Activated T-cell treated with anti-CD3 and anti-CD28 coated beads, Interleukin-2, amount 50 U/mL, for 72 hours (primary cell): ENCODE measurements at places on chromosomes 16 and 17. TPM values are rescaled to one million over a fixed set of nuclear protein-coding genes. Genes with fewer than 3 reads are reported as not detected.

Gene CCL11
- total RNA-seq = not detected

GRCh38 chr16:11621920-11622651, 35.4 kb upstream of the LITAF start:
- peaks cover 47% of the 10 kb centered on the region for H3K4me1 ChIP-seq
- H3K27ac ChIP-seq = peak overlapping the region; percentile 89

DNA sequence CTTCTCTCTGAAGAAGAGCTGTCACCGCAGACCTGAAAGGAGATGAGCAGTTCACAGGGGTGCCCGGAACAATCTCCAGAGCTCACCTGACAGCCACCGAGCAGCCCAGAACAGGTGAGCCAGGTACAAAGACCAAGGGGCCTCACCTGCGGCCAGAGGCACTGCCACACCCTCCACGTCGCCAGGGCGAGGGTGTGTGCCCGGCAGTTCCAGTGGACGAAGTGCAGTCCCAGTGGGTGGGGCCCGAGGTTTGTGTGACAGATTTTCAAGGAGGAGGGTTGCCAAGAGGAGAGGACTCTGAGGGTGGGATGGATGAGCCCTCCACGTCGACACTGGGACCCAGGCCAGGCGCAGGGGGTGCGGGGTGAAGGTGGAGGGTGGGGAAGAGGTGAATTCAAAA, 61.7 kb downstream of the SMPD3 start:
- H3K4me1 ChIP-seq = peaks cover 8% of the 10 kb centered on the region
- H3K36me3 ChIP-seq = no peaks in the 10 kb centered on the region
- DNase-seq = no peak
- peaks cover 11% of the 10 kb centered on the region for H3K27me3 ChIP-seq
- no peak overlapping the region for H3K27ac ChIP-seq

Gene FZD2
- total RNA-seq = 0.82 TPM

DNA sequence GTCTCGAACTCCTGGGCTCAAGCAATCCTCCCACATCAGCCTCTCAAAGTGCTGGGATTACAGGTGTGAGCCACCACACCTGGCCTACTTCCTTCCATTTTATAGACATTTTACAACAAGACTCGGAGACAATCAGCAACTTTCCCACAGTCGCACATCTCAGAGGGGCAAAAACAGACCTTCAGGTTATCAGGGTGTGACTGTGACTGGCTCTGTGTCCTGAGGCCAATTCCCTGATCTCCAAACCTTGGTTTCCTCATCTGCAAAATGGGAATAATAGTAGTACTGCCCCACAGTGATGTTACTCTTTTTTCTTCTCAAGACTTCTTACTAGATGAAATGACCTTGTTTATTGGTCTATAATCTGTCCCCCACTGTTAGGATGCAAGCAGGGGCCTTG, 10.8 kb upstream of the KCNH6 start:
- peaks cover 16% of the 10 kb centered on the region for H3K27me3 ChIP-seq
- DNase-seq = no peak
- H3K4me1 ChIP-seq = peaks cover 18% of the 10 kb centered on the region
- no peaks in the 10 kb centered on the region for H3K36me3 ChIP-seq

Gene ALOXE3
- total RNA-seq = not detected

DNA sequence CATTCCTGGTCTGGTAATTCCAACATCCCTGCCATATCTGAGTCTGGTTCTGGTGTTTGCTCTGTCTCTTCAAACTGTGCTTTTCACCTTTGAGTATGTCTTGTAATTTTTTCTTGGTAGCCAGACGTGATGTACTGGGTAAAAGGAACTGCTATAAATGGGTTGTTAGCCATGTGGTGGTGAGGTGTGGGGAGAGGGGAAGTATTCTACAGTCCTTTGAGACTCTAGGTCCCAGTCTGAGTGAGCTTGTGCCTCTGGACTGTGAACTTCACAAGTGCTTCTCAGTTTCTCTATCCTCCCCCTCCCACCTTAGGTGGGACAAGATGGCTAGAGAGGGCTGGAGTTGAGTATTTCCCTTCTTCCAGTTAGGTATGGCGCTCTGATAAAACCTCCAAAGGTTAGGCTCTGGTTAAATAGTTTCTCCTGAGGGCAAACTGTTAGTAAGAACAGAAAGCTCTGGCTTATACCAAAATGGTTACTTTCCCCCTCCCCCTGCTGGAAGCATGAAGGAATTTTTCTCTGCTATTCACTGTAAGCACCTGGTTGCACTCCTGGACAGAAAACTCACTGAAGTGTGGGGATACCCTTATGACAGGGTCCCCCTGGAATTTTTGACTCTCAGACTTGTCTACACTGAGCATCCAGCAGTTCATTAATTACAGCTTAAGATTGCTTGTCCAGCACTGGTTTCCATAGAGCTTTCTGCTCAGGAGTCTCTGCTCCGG, 87.8 kb downstream of the MARCHF10 start:
- H3K4me1 ChIP-seq = peaks cover 33% of the 10 kb centered on the region
- no peak overlapping the region for H3K27ac ChIP-seq
- H3K4me3 ChIP-seq = no peak overlapping the region
- DNase-seq = no peak
- peaks cover 7% of the 10 kb centered on the region for H3K36me3 ChIP-seq

GRCh38 chr17:42517516-42517915, 18.5 kb upstream of the NAGLU start:
- peaks cover 13% of the 10 kb centered on the region for H3K27me3 ChIP-seq
- H3K4me3 ChIP-seq = no peak overlapping the region
- H3K36me3 ChIP-seq = no peaks in the 10 kb centered on the region
- DNase-seq = peak; percentile 78

DNA sequence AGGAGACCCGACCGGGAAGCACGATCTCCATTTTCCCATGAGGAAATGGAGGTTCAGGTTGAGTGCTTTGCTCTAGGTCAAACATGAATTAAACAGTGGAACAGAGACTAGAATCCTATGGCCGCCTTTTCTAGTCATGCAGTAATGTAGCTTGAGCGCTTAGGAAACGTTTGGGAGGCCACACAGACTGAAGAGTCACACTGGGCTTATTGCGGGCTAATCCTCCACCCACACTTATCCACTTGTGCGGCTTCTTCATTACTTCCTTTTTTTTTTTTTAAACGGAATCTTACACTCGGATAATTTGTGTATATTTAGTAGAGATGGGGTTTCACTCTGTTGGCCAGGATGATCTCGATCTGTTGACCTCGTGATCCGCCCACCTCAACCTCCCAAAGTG, 26.0 kb downstream of the CACNG3 start:
- H3K27me3 ChIP-seq = peaks cover 19% of the 10 kb centered on the region
- DNase-seq = no peak
- no peak overlapping the region for H3K4me3 ChIP-seq
- H3K36me3 ChIP-seq = no peaks in the 10 kb centered on the region

Gene CCL3
- total RNA-seq = 336 TPM

Gene ICAM2
- 49.9 TPM for total RNA-seq

GRCh38 chr17:17224137-17224536, 12.8 kb downstream of the FLCN start:
- H3K4me3 ChIP-seq = no peak overlapping the region
- no peak for DNase-seq
- H3K4me1 ChIP-seq = no peaks in the 10 kb centered on the region
- peaks cover 10% of the 10 kb centered on the region for H3K36me3 ChIP-seq

Gene TMEM256
- total RNA-seq = 64.8 TPM

- peaks cover 11% of the 10 kb centered on the region for H3K4me1 ChIP-seq
- no peak for DNase-seq
- no peak overlapping the region for H3K4me3 ChIP-seq
- H3K36me3 ChIP-seq = peaks cover 1% of the 10 kb centered on the region
Observed at GRCh38 chr16:8729779-8730334, 55.4 kb downstream of the ABAT start.

- peaks cover 26% of the 10 kb centered on the region for H3K4me1 ChIP-seq
- no peaks in the 10 kb centered on the region for H3K27me3 ChIP-seq
- H3K36me3 ChIP-seq = peaks cover 17% of the 10 kb centered on the region
- peak overlapping the region; percentile 87 for H3K27ac ChIP-seq
- DNase-seq = peak; percentile 72
Observed at GRCh38 chr16:50210266-50211038, 55.9 kb upstream of the ADCY7 start.

DNA sequence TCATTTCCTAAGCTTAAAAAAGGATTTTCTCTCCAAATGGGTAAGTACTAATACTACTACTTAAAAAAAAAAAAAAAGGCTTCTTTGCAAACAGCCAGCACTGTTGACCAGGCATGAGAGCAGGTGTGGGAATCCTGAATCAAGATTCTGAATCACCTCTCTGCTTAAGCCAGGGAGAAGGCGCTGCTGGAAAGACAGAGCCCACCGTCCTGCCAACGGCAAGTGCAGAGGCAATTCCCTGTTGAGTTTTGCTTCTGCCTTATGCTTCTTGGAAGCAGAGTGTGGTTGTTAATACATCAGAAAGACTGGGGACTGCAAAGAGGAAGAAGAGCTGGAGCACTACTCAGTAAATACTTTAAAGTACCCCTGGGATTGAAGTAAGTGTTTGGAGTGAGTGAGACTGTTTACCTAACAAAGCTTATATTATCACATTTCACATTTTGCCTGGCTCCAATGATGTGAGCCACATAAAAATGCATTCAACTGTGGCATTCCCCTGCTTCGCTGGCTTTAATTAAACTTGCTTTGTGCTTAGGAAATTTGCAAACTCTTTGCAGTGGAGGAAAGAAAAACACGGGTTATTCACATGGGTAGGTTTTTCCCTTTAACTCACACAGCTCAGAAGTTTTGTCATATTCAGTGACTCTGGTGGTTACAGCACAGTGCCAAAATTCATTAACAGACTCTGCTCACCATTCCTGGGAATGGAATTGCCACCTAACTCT, 86.0 kb upstream of the KIF2B start:
- no peaks in the 10 kb centered on the region for H3K36me3 ChIP-seq
- H3K27me3 ChIP-seq = no peaks in the 10 kb centered on the region
- H3K4me1 ChIP-seq = no peaks in the 10 kb centered on the region

GRCh38 chr16:54437921-54438320, 151.3 kb upstream of the IRX3 start:
- H3K36me3 ChIP-seq = no peaks in the 10 kb centered on the region
- no peak overlapping the region for H3K4me3 ChIP-seq
- H3K4me1 ChIP-seq = no peaks in the 10 kb centered on the region
- no peak for DNase-seq
- no peak overlapping the region for H3K27ac ChIP-seq
- peaks cover 14% of the 10 kb centered on the region for H3K27me3 ChIP-seq

DNA sequence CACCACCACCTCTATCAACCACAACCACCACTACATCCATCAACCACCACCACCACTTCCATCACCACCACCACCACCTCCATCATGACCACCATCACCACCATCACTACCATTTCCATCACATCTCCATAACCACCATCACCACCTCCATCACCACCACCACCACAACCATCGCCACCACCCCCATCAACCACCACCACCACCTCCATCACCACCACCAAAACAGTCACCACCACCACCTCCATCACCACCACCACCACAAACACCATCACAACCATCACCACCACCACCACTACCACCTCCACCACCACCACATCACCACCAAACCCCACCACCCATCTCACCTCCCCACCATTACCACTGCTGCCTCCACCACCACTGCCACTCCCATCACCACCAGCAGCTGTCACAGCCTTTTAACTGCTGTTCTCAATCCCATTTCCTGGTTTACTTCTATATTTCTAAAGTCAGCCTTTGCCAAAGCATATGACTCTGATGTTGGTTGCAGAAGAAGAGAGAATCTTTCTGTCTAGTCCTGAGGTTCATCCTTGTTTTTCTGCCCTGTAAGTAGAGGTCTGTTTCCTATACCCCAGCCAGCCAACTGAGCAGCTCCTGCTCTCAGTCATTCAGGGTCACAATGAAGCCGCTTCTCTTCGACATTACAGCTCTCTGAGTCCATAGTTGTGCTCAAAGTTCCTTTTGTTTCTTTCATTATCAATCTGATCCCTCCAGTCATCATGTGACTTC, 14.0 kb downstream of the MARCHF10 start:
- H3K27ac ChIP-seq = peak overlapping the region; percentile 26
- H3K36me3 ChIP-seq = no peaks in the 10 kb centered on the region
- peaks cover 42% of the 10 kb centered on the region for H3K27me3 ChIP-seq
- H3K4me3 ChIP-seq = peak overlapping the region; percentile 56

DNA sequence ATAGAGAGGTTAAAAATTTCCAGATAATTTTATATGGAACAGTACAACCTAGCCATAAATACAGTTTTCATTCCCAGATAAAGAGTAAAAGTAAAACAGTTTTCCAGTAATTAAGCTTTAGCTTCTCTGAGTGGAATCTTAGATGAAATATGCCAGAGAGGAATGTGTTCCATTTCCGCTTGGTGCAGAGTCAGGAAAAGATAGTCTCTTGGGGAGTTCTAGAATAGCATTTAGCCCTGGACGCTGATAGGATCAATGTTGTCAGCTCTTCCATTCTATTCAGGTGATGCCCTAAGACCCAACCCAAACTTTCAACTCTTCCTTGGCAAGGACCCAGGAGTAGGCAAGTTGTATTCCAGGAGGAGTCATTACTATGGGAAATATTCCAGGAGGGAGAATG, 30.9 kb upstream of the ABCA3 start:
- no peak overlapping the region for H3K27ac ChIP-seq
- H3K27me3 ChIP-seq = peaks cover 19% of the 10 kb centered on the region
- H3K36me3 ChIP-seq = no peaks in the 10 kb centered on the region
- no peak for DNase-seq
- no peak overlapping the region for H3K4me3 ChIP-seq

- no peaks in the 10 kb centered on the region for H3K27me3 ChIP-seq
- peaks cover 38% of the 10 kb centered on the region for H3K36me3 ChIP-seq
- peak overlapping the region; percentile 81 for H3K27ac ChIP-seq
- peak overlapping the region; percentile 85 for H3K4me3 ChIP-seq
- DNase-seq = peak; percentile 85
- H3K4me1 ChIP-seq = peaks cover 58% of the 10 kb centered on the region
Observed at GRCh38 chr17:7308625-7309433, 1.4 kb downstream of the EIF5A start.

DNA sequence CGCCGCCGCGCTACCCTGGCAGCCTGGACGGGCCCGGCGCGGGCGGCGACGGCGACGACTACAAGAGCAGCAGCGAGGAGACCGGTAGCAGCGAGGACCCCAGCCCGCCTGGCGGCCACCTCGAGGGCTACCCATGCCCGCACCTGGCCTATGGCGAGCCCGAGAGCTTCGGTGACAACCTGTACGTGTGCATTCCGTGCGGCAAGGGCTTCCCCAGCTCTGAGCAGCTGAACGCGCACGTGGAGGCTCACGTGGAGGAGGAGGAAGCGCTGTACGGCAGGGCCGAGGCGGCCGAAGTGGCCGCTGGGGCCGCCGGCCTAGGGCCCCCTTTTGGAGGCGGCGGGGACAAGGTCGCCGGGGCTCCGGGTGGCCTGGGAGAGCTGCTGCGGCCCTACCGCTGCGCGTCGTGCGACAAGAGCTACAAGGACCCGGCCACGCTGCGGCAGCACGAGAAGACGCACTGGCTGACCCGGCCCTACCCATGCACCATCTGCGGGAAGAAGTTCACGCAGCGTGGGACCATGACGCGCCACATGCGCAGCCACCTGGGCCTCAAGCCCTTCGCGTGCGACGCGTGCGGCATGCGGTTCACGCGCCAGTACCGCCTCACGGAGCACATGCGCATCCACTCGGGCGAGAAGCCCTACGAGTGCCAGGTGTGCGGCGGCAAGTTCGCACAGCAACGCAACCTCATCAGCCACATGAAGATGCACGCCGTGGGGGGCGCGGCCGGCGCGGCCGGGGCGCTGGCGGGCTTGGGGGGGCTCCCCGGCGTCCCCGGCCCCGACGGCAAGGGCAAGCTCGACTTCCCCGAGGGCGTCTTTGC, 3.1 kb downstream of the HIC1 start:
- H3K27me3 ChIP-seq = peaks cover 5% of the 10 kb centered on the region
- peaks cover 16% of the 10 kb centered on the region for H3K4me1 ChIP-seq
- no peak overlapping the region for H3K27ac ChIP-seq
- no peak for DNase-seq

- DNase-seq = no peak
- no peak overlapping the region for H3K4me3 ChIP-seq
- peaks cover 52% of the 10 kb centered on the region for H3K4me1 ChIP-seq
- H3K27ac ChIP-seq = no peak overlapping the region
- H3K27me3 ChIP-seq = peaks cover under 1% of the 10 kb centered on the region
Observed at GRCh38 chr16:53058441-53058840, 3.6 kb downstream of the CHD9 start.
